ENCODE measurements at places on chromosomes 4 and X.

- no peak for DNase-seq
Measured at GRCh38 chrX:23317799-23318724, 16.6 kb upstream of the PTCHD1 start.

DNA sequence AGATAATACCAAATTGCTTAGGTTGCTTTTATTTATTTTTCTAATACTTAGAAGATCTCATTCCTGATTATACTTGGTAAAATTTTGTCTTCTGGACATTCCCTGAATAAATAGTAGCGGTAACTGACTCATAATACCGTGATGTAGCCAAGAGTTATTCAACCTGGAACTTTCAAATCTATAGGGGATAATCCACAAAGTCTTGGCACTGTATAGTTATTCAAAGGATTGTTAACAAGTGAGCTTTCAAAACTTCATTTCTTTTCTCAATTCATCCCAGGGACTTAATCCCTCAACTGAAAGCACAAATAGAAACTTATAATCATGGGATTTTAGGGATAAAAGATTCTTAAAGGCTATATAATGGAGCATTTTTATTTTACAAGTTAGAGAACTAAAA is 1383.3 kb downstream of the FAM133A start:
- DNase-seq, result no peak

DNA sequence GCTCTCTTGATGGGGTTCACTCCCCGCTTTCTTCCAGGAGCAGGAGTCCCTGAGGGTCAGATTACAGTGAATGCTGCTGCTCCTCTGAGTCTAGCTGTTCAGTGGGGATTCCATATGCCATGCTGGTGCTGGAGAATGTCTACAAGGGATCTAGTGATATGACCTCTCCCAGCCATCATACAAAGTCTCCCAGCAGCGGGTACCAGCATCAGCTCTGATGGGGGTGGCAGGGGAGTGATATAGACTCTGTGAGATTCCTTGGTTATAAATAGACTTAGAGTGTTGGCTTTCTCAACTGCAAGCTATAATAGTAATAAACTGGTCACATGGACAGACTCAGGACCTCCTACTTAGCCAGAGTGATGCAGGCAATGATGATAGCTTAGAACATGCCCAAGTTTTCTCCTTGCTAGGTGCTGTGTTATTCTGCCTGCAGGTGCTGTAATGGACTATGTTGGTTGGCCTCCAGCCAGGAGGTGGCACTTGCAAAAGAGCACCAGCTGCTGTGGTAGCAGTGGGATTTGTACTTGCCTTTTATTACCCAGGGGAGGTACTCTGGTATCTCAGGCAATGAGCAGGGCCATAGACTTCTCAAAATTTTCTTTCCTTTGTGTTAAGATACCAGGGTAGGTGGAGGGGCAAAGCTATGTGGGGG is 202.9 kb downstream of the CHIC1 start:
- DNase-seq, result no peak

GRCh38 chr4:40265910-40266274 is 69.1 kb downstream of the RHOH start:
- no peak for DNase-seq

- DNase-seq, result no peak
Measured at GRCh38 chr4:89119166-89119565, 7.8 kb downstream of the TIGD2 start.

DNA sequence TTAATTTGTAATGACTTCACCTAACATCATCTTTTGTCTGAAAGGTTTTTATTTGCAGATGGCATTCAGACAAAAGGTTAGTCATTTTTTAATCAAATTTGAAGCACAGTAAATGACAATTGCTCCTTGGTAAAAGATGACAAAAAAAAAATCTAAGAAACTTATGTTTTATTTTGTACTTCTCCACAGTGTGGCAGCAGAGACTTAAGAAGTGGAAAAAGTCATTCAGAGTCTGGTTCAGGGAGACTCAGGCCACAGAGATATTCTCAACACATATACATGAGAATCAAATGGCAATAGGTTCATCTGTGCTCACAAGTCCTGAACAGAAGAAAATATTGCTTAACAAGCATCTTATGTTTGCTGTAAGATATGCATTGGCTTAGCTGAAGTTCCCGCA is 436.2 kb downstream of the KCNIP4 start:
- no peak for DNase-seq

- no peak for DNase-seq
Measured at GRCh38 chr4:138097912-138098600, 144.1 kb downstream of the SLC7A11 start.

GRCh38 chrX:50375481-50376267 is 95.0 kb downstream of the DGKK start:
- DNase-seq, result no peak

DNA sequence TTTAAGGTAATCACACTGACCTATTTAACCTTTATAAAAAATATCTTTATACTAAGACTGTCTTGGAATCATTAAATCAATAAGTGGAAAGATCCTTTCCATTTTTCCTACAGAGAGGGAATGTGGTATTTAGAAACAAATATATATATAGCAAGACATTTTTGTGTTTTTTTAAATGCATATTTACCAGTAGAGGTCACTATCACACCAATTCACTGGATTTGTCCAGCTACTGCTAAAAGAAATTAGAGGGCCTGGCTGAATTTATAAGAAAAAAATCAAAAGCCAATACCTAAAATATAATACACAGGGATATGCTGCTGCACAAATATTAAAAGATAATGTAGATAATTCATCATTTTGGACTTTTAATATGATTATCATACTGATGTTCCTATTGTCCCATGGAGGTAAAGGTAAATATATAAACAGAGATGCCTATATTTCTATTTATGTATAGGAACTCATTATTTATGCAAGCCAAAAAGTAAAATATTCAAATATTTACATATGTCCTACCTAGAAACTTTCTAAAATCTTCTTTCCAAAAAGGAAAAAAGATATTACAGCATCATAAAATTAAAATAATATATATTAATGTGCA is 69.5 kb downstream of the PDE5A start:
- DNase-seq, result no peak

DNA sequence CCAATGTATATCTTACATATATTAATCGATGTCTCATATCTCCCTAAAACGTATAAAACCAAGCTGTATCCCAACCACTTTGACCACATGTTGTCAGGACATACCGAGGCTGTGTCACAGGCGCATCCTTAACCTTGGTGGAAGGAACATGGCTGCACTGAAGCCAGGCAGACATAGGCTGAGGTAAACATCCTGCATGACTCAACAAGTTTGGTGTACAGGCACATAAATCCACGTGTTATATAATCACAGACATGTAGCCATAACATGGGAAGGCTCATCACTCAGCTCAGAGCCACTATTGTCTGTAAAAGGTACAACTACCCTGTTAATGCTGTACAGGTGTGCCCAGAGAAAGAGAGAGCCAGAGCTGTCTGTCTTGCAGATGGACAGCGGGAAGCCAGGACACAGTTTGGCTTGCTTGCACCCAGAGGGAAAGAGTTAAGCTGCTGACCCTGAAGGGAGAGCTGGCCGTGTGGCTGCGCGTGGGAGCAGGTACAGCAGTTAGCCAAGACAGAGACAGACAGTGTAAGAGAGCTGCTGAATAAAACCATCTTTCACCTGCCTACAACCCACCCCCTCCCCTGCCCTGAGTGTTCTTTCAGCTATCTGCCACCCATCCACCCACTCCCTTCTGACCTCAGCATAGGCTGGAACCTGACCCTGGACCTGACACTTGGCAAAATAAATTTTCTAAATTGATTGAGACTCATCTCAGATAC is 22.3 kb upstream of the ZBTB33 start:
- no peak for DNase-seq

- DNase-seq, result no peak
Measured at GRCh38 chr4:86484241-86484640, 109.9 kb upstream of the PTPN13 start.

DNA sequence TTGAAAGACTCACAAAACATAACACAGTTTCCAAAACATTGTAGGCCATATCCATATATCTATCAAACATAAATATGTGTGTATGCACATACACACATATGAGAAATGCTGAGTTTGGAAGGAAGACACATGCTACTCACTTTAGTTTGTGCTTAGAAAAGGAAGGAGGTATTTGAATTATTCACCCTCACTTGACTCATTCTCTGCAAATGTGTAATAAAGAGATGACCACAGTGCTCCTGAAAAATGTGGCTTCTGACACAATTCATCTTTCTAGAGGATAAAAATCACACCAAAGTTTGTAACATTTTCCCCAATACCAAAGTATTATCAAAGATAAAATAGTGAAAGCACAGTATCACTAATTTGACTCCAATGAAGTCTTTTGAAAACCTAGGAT is 950.1 kb downstream of the FAT4 start:
- no peak for DNase-seq

DNA sequence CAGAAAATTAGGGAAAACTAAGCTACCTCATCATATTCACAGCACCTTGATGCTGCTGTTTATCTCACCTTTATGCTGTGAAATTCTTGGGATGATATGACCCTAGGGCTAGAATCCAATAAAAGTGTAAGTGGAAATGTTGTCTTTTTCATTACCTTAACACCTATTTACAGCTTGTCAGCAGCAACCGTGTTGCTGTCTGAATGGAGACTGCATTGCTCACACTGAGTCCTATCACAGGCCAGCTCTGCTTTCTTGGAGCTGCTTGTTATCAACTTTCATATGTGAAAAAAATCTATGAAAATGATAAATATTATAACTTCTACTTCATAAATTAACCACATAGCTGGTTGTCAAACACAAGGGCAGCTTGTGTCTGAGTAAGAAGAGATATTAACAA is 789.5 kb downstream of the TECRL start:
- no peak for DNase-seq

DNA sequence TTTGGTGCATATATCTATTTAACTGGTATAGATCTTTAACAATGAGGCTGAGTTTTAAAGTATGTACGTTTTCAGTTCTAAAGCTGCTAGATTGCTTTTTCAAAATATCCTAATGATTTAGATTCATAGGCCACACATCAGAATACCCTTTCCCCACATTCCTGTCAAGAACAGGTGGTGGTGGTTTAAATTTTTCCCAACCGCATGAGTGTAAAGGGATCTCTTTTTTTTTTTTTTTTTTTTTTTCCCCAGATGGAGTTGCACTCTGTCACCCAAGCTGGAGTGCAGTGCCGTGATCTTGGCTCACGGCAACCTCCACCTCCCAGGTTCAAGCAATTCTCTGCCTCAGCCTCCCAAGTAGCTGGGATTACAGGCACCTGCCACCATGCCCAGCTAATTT is 28.0 kb downstream of the NUP54 start:
- no peak for DNase-seq

Data from stimulated activated CD4-positive, alpha-beta T cell treated with anti-CD3 and anti-CD28 coated beads, Interleukin-1b, Interleukin-23, amount 100 ng/mL, for 1 hour (primary cell).